ENCODE measurements at places on chromosomes 6 and 20. TPM values are rescaled to one million over a fixed set of nuclear protein-coding genes. Genes with fewer than 3 reads are reported as not detected.

DNA sequence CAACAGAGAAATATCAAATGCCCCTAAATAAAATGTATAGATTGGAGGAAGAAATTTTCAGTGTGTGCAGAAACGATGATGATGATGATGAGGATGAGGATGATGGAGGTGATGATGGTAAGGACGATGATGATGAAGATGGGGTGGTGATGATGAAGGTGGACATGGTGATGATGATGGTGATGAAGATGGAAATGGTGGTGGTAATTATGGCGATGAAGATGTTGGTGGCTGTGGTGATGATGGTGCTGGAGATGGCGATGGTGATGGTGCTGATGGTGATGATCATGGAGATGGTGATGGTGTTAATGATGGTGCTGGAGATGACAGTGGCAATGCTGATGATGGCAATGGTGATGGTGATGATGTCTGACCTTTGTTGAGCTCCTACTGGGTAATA is 141.2 kb downstream of the DHX35 start:
- DNase-seq: no peak

GRCh38 chr6:113089056-113089455 is 741.9 kb downstream of the RFPL4B start:
- no peak for DNase-seq

GRCh38 chr6:31861919-31862343 is 690 bp downstream of the NEU1 start:
- no peak for DNase-seq

GRCh38 chr6:56490993-56491392 is 151.7 kb downstream of the DST start:
- DNase-seq: no peak

DNA sequence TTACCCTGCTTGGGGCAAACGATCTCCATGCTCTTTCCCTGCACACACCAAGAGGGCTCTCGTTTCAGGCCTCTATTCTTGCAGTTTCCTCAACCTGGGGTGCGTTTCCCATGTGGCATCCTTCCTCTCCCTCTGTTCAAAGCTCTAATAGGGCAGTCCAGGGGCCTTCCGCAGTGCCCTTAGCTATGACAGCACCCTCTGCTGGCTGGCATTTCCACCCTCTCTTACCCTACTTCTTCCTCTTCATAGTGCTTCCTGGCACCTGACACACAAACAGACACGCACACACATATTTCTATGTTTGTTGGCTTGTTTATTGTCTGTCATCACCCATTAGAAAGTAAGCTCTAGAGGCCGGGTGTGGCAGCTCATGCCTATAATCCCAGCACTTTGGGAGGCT is 294.0 kb downstream of the CLIC5 start:
- DNase-seq: no peak

GRCh38 chr6:37033819-37034795 is 28.7 kb downstream of the FGD2 start:
- no peak for DNase-seq

DNA sequence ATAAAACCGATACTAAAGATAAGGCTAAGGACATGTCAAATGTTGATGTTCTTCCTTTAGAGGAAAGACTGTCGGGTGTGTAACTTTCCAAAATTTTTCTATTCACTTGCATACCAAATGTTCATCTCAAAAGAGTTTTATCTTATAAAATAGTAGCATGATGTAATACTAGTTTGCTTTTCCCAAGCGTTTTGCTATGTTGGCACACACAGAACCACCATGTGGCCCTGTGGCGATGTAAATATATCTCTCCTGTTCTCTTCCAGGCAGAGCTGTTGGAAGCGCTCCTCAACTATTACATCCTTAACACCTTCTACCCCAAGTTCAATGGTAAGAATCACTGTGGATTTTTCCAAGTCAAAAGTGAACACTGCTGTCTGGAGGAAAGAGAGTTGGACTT is 26.5 kb downstream of the LBP start:
- no peak for DNase-seq

DNA sequence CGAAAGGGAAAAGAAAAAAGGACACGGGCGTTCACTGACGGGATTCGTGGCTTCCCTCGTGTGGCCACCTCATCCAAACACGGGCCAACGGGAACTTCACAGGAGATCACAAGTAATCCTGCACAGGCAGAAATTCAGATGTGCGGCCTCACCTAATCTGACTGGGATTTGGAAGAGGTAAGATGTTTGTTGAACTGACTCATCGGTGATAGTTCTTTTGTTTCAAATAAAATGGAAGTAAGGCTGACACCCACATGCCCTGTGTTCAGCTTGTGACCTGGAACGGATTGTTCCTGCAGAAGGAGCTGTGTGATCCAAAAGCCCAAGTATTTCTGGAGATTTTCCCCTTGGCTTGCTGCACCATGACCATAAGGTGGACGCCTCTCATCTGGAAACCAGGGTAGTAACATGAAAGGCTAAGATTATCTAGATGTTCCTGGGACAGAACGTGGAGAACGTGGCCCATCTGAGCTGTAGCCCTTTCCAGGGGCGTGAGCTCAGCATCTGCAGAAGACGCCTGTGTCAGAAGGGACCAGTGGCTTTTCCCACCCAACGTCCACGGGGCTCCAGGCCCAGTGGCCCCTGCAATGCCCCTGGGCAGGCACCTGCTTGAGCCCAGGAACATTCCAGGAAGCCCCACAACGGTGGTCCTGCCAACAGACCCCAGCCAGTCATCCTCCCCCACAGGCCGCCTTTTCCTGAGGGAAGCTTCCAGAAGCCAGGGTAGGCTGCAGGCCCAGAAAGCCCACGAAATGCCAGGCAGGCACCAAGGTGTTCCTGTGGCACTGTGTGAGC is 39.7 kb downstream of the DLL1 start:
- no peak for DNase-seq

GRCh38 chr6:2766767-2767656 is 1.8 kb downstream of the WRNIP1 start:
- no peak for DNase-seq

GRCh38 chr20:34510575-34510974 is 5.6 kb upstream of the DYNLRB1 start:
- DNase-seq: no peak

- DNase-seq: no peak
Measured at GRCh38 chr6:164417537-164418261, 891.7 kb downstream of the C6orf118 start.

DNA sequence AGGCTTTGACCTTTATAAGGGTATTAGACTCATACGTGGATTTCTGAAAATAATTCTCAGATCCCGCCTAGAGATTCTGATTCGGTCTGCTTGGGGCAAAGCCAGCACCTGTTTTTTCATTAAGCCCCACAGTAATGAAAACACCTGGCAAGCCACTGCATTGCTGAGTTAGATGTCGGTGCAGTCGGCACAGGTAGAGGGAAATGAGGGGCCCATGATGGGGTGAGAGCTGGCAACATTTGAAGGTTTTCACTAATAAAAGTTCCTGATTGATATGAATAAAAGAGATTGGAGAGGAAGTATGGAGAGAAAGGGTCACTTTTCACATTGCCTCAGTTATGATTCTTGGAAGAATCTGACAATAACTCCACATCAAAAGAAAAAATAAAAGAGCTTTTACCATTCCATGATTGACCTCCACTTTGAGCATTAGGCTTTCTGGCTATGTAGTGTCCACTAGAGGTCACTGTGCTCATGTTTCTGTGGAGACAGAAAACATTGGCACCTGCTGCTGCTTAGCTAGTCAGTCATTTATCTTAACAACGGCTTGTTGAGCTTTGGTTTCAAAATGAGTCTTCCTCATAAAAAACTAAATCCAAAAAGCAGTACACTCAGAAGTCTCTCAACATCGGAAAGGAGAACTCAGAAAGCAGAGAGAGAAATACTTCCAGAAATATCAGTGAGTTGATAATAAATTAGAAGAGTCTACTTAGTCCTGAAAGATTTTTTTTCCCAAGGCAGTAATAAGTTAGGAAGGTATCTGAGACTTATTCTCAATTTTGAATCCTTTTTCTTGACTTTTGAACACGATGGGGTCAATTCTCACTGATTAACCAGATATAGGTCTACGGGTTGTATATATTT is 53.3 kb upstream of the KLHL31 start:
- DNase-seq: no peak

DNA sequence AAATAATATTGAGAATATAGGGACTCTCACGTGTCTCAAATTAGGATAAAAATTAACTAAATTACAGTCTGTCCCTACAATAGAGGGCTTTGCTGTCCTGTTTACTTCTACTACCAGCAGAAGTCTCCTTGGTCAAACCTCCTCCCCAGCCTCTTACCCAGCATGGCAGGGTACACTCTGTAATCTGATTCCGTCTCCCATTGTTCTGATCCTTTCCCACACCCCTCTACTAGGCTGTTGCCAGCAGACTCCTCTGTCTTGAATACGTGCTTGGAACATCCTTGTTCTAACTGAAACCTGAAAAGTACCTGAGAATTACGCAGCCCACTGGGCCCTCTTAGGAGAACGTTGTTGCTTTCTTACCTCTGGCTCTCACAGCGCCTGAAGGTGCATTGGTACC is 112.2 kb upstream of the PREP start:
- DNase-seq: no peak

DNA sequence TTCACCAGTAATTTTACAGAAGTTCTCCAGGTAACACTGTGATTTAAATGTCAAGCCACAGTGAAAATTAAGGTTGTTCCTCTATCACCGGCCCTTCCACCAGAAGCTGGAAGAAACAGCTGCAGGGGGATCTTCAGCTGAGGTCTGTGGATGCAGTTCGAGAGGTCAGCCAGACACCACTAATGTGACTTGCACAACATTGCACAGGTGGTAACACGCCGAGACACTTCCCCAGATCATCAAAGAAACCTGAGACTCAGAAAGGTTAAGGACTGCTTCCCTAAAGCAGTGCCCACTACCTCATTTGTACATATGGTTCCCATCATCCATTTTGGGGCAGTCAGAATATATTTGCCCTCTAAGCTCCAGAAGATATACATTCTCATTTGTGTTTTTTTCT is 8.1 kb upstream of the SERPINB9 start:
- no peak for DNase-seq

DNA sequence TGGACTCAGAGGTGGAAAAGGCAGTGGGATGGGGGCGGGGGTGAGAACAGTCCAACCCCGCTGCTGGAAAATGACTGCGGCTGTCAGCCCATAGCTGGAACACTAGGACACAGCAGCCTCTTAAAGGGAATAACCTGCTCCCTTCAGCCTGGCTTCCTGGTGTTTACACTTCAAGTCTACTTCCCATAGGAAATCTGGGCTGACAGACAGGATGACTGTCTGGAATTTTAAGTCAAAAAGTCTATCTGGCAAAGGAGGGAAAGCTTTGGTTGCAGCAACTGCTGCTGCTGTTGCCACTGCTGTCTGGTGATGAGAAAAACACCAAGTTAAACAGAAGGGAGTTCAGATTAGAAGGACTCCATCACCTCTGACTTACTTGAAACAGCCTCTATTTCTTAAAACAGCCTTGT is 44.9 kb downstream of the TNFRSF21 start:
- DNase-seq: no peak

DNA sequence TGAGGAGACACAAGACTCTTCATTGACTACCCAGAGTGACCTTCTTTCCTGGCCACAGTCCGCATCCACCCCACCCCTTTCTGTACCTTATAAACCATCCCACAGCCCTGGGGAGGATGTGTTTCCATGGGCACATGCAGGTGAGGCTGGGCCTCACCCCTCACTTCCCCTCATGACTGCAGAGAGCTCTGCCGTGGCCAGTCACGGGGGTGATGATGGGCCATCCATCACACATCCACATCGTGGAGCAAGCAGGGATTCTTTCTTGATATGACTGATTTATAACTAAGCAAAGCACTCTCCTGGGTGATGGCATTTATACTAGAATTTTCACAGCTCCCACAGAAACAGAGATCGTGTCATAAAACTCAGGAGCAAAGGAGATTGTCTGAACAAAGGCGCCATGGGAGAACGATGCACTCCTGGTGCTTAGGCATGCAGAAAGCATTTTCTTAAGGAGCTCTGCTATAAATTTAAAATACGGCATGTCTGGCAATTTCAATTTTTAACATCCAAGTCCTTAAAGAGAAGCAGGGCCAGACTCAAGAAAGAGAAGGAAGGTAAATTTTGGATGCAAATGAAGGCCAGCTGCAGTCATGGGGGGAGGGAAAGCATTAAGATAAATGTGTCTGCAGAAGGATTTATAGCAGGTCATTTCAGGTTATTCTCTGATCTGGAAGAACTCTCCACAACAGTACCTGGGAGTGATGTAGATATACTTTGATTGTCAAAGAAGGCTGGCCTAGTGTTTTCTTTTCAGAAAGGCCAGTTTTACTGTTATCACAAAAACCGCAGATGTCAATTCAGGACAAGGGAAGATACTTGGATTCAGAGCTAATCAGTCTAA is 777.0 kb downstream of the C6orf118 start:
- no peak for DNase-seq

GRCh38 chr6:23419046-23419445 is 707.0 kb upstream of the NRSN1 start:
- no peak for DNase-seq

DNA sequence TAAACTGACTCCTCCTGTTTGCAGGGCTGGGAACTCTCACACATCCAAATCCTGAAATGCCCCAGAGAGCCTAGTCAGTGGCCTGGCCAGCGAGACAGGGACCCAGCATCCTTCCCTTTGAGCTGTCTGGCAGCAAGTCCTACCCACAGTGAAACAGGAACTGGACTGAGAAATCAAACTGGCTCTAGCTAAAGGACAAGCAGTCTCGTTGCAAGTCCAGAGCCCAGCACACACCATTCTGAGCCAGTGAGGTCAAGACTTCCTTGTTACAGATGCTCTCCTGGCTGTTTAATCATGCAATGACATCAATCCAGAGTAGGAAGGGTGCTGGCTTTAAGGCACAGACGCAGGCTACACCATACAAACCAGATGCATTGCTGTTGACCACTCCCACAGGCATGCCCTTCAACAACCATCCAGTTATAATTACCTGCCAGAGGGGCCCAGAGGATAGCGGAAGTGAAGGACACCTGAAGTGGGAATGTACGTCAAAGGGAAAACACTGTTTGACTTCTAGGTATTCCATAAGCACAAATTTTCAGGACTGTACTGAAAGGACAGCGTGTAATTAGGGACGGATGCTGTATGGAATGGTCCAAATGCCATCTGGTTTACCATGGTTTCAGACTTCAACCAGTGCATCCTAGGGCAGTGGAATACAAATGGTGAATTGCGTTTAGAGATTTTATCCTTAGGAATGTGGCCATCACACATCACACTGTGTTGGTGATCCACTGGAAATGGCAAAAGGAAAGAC is 114.4 kb downstream of the SLC23A2 start:
- DNase-seq: no peak

Gene ZSCAN31
- 5.8 TPM for total RNA-seq

Gene KCNB1
- 43.0 TPM for total RNA-seq

Gene TMEM74B
- 0.42 TPM for total RNA-seq

Gene SMPD2
- 9.4 TPM for total RNA-seq

Gene APCDD1L
- total RNA-seq: not detected

Gene PLEKHG1
- 71.1 TPM for total RNA-seq

Gene PGC
- not detected for total RNA-seq

Gene OR2H2
- total RNA-seq: not detected

Gene CLIC1
- total RNA-seq: 408 TPM

Gene GHRH
- not detected for total RNA-seq
